ENCODE measurements at places on chromosomes 6 and 20. TPM values are rescaled to one million over a fixed set of nuclear protein-coding genes. Genes with fewer than 3 reads are reported as not detected.

- no peak for DNase-seq
These were observed 12.0 kb downstream of the ITPR3 start for GRCh38 chr6:33633084-33633461.

DNA sequence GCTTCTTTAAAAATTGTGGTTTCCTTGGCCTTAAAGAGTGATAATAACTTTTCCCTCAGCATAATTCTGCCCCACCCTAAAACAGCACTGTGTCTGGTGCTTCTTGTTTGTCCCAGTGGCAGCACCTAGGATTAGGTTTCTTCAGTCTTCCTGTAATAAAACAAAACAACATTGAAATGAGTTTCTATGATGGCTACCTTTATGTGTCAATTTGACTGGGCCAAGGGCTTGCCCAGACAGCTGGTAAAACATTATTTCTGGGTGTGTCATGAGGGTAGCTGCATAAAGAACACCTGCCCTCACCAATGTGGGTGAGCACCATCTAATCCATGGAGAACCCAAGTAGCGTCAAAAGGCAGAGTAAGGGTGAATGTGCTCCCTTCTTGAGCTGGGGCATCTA is 117.8 kb downstream of the QRSL1 start:
- DNase-seq, result no peak

GRCh38 chr6:44563397-44563796 is 175.9 kb downstream of the CDC5L start:
- DNase-seq, result no peak

- no peak for DNase-seq
These were observed 743 bp downstream of the CMTR1 start for GRCh38 chr6:37433657-37434271.

DNA sequence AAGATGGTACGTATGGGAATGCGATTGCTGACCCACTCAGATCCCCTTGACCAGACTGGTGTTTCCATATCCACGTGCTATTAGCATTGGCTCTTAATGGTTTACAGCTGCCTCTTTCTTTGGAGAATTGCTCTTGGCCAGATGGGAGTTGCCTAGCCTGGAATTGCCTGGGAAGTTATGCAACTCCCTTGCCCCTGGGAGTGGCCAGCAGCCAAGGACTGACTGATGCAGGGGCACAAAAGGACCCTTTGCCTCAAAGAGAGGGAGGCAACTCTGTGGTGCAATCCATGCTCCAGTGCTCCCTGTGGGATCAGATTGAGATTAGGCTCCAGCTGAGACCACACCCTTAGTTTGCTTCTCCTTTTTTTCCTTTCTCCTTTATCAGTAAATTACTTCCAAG is 203.5 kb upstream of the JAG1 start:
- no peak for DNase-seq

DNA sequence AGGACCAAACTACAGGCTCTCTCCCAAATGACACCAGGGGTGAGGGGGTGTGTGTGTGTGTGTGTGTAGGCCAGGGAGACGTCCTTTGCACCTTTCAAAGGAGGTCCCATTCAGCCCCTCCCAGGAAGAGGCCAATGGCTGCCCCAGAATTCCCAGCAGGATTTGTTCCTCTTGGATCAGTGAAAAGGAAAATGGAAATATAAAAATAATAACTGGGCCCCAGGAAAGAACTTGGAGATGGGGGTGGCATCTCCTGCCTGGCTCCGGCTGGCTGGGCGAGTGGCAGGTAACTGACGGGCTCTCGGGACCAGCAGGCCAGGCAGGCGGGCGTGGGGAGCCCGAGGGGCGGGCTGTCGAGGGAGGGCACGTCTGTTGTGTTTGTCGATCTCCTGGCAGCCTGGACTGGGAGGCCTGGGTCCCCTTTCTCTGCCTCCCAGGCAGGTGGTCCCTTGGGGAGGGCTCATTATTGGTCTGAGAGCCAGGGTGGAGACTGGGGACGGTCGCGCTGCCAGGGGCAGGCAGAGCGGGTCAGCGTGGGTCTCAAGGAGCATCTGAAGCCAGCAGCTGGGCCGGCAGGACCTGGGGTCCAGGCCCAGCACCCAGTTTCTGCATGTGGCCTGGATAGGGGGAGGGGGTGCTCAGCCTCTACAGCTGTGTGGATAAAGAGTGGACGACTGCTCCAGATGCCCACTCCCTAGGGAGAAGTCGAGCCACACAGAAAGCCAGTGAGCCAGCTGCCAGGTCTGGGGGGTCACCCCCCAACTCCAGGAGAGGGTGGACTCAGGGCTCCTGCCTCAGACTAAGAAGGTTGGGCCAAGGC is 3.1 kb downstream of the NOL4L start:
- DNase-seq, result no peak

GRCh38 chr6:147906361-147906760 is 397.9 kb downstream of the SAMD5 start:
- no peak for DNase-seq

CALHM5 gene
- polyA plus RNA-seq, result 3.5 TPM

All from renal pelvis (tissue), 12 donors.